ENCODE measurements at places on chromosomes 12 and 14.

GRCh38 chr14:75226755-75227544 is 50.5 kb upstream of the TMED10 start:
- no peak for DNase-seq

GRCh38 chr12:50195832-50196231 is 28.7 kb upstream of the CERS5 start:
- DNase-seq = no peak

GRCh38 chr12:65742018-65743010 is 82.0 kb upstream of the HMGA2 start:
- DNase-seq = no peak

GRCh38 chr12:27604431-27604830 is 80.4 kb downstream of the PPFIBP1 start:
- DNase-seq = no peak

DNA sequence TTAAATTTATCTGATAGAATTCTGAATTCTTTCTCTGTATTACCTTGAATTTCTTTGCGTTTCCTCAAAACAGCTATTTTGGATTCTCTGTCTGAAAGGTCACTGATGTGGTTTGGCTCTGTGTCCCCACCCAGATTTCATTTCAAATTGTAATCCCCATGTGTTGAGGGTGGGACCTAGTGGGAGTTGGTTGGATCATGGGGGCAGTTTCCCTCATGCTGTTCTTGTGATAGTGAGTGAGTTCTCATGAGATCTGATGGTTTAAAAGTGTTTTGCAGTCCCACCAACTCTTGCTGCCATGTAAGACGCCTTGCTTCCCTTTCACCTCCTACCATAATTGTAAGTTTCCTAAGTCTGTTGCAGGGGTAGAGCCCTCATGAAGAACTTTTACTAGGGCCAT is 34.1 kb upstream of the OR6J1 start:
- DNase-seq = no peak

DNA sequence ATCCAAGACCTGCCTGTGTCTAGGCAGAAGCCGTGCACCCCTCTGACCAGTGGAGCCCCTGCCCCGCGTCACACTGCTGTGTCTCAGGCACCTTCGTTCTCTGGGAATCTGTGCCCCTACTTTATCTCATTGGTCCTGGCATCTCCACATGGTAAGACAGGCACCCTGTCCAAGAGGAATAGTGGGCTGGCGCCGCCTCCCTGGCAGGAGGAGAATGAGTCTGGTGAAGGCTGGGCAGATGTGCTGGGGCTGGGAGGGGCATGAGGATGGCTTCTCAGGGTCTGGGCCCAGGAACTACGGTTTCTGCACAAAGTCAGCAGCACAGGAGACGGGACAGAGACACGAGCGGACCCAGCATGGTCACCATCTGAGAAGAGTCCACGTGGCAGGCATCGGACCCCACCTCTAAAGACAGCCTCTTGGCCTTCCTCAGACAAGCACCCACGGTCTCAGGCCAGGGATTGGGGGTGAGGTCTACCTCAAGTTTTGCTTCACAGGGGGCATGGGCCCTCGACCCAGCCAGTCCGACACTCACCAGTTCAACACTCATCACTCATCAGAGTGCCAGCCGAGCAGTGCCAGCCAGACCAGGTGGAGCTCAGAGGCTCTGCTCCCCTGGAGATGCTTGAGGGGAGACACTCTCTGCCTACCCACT is 306.7 kb downstream of the ADGRD1 start:
- no peak for DNase-seq

GRCh38 chr14:81385886-81386285 is 14.2 kb downstream of the STON2 start:
- DNase-seq = no peak

GRCh38 chr12:30725739-30726138 is 29.0 kb downstream of the CAPRIN2 start:
- no peak for DNase-seq

- DNase-seq = no peak
Measured at GRCh38 chr14:63642656-63643382, 1.1 kb upstream of the WDR89 start.

DNA sequence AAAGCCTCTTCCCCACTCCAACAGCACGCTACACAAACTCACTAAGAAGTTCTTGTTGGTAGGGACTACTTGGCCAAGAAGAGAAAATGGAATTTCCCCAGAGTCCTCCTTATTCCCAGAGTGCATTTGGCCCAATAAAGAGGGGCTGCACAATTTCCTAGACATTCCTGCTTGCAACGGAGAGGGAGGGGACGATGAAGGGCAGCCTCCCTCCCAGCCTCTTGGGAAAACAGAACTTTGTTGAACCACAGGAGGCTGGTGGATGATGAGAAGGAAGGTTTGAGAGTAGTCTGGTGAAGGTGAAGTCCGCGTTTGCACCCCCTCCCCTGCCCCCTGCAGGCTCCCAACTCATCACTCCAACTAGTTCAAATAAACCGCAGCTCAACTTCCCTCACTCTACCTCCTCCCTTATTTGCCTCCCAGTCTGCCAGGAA is 19.1 kb upstream of the TBX3 start:
- no peak for DNase-seq

DNA sequence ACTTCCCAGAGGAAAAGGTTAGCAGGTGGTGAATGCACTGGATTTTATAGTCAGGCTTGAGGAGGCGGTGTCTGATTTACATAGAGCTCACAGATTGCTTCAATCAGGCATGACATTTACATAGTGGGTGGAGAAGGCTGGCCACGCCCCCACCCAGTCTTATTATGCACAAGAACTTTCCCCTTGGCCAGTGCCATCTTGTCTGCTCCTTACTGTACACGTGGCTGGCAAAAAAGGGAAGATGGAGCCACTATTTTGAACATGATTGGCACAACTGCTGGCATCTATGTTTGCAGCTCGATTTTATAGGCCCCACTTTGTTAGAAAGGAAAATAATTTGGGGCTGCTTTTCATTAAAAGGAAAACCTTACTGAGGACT is 10.9 kb upstream of the LGMN start:
- no peak for DNase-seq

DNA sequence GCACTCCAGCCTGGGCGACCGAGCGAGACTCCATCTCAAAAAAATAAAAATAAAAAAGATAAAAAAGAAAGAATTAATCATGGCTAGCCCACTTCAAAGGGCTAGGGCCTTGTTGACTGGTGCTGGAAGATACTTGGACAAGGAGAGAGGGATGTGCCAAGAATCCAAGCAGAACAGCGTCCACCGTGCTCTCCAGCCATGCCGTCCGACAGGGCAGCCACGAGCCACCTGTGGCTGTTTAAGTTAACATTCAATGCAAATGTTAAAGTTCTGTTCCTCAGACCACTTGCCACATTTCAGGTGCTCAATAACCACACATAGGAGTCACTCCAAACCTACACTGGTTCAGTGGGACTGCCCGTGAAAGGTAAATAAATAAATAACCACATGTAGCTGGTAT is 21.4 kb downstream of the SLC6A13 start:
- DNase-seq = no peak

- no peak for DNase-seq
Measured at GRCh38 chr14:75223664-75224154, 47.3 kb upstream of the TMED10 start.

DNA sequence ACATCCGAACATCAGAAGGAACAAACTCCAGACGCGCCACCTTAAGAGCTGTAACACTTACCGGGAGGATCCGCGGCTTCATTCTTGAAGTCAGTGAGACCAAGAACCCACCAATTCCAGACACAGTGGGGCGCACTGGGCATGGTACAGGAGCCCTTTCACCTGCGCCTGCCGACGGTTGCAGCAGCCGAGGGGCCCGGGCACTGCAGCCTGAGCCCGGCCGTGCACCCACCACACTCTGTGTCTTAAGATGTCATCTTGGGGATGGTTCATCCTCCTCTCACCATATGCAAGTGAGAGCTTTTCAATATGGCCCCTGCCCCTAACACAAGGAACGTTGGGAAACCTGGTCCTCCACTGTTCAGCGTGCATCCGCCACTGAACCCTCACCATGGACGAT is 288.3 kb downstream of the TTC8 start:
- DNase-seq = no peak

- DNase-seq = no peak
Measured at GRCh38 chr14:75268633-75269550, 9.7 kb upstream of the FOS start.

DNA sequence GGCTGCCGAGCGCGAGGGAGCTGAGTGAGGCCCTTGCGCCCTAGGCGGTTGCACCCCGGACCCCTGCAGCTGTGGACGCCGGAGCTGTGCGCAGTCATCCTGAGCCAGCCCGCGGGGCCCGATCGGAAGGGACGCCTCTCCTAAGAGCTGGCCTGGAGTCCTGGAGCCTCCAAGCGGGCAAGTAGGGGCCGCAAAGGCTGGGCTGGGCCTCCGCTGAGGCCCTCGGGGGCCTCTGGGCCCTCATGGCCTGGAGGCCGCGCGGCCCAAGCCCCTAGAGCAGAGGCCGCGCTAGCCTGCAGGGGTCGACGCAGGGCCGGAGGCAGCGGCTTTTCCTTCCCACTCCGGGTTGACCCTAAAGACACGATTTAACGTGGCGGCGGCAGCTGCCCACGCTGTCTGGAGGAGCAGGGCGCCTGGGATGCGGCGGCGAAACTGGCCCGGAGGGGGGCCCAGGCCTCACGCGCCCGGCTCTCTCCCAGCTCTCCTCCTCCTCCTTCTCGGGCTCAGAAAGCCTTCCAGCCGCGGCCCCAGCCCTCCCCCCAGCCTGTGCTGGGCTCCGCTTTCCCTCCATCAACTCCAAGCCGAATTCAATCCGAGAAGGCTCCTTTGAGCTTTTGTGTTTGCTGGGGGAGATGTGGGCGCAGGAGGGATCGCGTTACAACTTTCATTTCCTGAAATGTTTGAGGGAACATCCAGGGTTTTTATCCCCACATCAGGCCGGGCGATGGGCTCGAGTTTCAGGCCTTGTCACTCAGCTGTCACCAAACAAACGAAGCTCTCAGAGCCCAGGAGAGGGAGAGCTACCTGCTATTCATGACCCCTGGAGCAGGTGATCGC is 11.6 kb downstream of the SIX1 start:
- DNase-seq = no peak

GRCh38 chr14:103729496-103730448 is 14.2 kb downstream of the ZFYVE21 start:
- DNase-seq = no peak

- DNase-seq = peak; percentile 97
Measured at GRCh38 chr12:113245695-113246477, 24.6 kb downstream of the TPCN1 start.

GRCh38 chr12:94806617-94807016 is 156.3 kb upstream of the TMCC3 start:
- no peak for DNase-seq

DNA sequence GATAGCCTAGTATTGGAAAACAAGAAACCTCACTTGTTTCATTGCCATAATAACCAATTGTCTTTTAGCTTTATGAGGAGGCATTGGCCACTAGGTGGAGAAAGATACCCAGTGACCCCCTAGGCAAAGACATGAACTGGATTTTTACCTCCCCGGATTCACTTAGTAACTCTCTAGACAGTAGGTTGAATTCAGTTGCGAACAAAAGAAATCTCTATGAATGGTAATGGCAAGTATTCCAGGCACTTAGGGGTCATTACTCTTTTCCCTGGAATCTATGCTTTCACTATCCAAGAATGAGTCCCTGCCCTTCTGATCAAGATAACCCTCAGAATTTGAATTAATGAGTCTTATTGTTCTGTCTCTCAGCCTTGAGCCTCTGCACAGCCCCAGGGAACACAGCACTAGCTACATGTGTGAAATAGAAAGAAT is 29.5 kb upstream of the RHOJ start:
- DNase-seq = no peak

DNA sequence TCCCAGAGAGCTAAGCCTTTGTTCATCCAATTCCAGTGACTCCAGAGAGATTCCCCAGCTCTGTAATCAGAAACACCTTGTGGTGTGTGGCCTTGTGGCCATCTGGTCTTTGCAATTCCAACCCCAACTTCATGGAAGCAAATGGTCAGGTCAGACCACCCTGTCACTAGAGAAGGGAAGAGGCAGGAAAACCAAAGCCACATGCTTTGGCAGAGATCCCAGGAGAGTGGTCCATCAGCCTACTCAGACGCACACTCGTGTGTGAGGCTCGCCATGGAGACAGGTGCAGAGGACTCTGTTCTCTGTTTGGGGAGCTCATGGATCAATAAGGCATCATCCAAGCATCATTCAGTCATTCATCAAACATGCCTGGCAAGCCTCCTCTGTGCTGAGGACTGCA is 46.2 kb upstream of the TUNAR start:
- DNase-seq = peak; percentile 64

- no peak for DNase-seq
Measured at GRCh38 chr12:79826267-79827128, 108.4 kb downstream of the PPP1R12A start.

GRCh38 chr12:77492536-77492935 is 338.2 kb upstream of the NAV3 start:
- no peak for DNase-seq

DNA sequence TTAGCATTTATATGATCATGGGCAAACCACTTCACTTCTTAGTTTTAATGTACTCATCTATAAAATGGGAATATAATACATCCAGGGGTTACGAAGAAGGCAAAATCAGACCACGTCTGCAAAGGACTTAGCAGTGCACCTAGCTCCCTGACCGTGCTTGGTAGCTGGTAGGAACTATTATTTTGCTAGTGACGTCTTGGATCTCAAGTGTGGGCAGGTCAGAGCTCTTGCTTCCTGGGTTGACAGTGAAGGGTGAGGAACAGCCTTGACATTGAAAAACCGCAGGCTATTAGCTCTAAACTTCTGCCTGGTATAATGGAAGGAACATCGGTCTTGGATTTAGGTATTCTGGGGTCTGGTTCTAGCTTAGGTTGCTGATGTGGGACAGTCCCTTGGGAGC is 89.3 kb upstream of the MED13L start:
- DNase-seq = no peak

GRCh38 chr14:63727231-63727735 is 582 bp downstream of the SGPP1 start:
- no peak for DNase-seq

GRCh38 chr14:77086017-77086727 is 11.9 kb upstream of the CIPC start:
- DNase-seq = no peak
